ENCODE measurements at places on chromosomes 11 and 22.

- DNase-seq = no peak
Measured at GRCh38 chr11:1503708-1504104, 17.1 kb upstream of the MOB2 start.

DNA sequence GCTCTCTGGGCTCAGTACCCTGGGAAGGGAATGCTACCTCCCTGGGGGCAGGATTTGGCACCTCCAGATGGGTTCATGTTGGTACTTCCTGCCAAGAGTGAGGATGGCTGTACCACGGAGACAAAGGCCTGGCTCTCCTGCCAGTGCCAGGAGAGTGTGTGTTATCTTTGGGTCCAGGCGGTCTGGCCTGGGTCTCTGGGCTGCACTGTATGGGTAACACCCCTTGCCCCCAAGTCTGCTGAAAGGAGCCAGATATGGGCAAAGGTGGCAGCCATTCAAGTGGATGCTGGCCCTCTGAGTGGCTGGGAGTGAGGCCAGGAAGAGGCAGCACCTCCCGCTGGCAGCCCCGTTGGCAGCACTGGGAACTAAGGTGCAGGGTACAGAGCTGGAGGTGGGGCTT, 91.5 kb downstream of the NECTIN1 start:
- no peak for DNase-seq

DNA sequence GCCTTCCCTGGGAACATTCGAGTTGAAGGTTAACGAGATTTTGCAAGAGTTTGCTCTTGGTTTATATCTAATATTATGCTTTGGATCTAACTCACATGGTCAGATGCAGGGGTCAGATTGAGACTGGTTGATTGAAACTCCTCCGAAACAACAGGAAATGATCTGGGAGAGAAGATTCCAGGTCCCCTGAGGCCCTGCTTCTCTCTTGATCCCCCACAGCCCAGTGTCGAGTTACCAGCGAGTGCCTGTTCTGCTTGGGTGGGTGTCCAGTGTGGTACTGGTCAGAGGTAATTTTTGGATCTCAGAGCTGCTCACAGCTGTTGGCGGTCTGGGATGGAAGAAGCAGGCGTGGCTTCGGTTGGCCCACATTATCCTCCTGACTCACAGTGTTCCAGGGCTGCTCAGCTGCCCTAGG, 9.2 kb downstream of the FBLN1 start:
- no peak for DNase-seq

DNA sequence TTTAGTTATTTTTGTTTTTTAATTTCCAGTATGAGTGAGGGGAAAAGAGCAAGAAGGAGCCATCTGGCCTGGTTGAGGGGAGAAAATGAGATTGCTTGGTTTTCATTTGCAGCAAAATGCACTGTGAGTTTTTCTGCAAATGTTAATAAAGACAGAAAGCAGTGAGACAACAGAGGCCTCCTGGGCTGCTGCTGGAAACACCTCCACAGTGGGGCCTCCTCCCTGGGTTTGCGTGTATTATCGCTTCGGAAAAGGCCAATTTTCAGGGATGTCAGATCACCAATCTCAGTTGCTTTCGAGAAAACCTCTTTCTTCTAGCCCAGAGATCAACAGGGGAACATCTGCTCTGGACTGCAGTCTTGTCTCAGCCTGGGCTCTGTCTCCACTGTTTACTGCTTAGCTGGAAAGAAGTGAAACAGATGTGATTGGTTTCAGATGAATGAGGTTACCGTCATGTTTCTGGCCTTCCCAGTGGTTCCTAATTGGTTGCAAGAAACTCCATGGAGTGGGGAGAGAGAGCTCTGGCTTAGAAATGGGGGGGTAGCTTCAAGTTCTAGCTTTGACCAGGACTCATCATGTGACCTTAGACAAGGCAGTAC, 17.3 kb downstream of the TSPAN18 start:
- no peak for DNase-seq

DNA sequence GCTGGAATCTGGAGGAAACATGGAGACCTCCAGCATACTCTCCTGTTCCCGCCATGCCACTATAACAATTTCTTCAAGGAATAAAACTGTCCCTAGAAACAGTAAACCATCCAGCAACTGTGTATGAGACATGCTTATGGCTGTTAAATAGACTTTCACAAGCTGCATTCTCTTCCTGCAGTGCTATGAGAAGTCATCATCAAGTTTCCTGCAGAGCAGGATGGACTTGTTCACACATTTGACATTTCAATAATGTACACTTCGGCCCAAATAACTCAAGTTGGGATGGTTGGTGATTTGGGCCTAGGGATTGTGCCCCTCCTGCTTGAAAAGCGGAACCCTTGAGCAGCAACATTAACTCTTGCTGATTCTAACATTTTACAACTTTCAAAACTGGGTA, 20.2 kb upstream of the CSF2RB start:
- no peak for DNase-seq

Data from stimulated activated naive CD4-positive, alpha-beta T cell treated with Interleukin-2 at 50 U/mL for 16 hours (primary cell).